ENCODE measurements at places on chromosomes 2 and 18.

DNA sequence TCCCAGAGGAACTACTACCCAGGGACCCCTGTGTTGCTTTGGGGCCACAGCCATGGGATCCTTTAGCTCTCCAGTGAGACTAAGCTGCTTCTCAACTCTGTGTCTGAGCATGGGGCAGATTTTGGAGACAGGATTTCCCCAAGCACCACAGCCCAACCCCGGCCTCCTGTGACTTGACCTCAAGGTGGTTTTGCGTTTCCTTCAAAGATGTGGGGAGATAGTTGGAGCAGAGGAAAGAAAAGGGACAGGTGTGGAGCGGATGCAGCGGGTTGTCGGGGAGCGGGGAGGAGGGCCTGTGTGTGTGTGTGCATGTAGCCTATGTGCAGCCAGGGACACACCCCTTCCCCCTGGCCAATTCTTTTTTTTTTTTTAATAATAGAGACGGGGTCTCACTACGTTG lies 10.2 kb downstream of the ARID5A start:
- no peak for DNase-seq

DNA sequence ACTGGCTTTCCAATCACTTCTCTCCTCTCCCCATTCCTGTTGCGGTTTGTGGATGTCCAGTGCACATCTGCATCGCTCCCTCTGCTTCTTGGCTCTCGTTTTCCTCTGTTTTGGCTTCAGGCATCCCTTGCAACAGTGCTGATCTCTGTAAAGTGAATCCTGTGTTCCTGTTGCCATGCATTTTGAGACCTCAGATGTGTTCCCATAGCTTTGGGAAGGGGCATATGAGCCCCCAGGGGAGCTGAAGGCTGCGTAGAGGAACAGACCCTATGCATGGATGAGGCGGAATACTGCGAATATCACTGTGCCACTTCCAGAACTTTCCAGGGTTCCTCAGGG lies 168.4 kb upstream of the HAAO start:
- no peak for DNase-seq

- no peak for DNase-seq
Measured at GRCh38 chr2:105179469-105180372, 61.8 kb upstream of the GPR45 start.

- no peak for DNase-seq
Measured at GRCh38 chr18:39863916-39864315, 2091.1 kb upstream of the PIK3C3 start.

DNA sequence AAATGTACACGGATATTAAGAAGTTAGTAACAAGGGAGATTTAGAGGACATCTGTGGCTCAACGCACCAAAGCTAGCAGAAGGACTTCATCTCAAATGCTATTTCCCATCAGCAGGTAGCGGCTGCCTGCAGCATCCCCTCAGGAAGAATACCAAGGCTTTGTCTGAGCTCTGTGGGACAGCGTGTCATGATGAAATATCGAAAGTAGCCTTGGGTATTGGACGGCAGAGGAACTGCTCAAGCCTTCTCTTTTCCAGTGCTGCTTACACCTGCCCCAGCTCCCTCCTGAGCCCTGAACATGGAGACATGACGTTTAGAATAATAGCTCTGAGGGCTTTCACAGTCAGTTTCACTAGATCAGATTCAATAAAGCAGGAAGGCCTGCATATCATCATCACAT lies 241.6 kb downstream of the SUCLG1 start:
- no peak for DNase-seq

DNA sequence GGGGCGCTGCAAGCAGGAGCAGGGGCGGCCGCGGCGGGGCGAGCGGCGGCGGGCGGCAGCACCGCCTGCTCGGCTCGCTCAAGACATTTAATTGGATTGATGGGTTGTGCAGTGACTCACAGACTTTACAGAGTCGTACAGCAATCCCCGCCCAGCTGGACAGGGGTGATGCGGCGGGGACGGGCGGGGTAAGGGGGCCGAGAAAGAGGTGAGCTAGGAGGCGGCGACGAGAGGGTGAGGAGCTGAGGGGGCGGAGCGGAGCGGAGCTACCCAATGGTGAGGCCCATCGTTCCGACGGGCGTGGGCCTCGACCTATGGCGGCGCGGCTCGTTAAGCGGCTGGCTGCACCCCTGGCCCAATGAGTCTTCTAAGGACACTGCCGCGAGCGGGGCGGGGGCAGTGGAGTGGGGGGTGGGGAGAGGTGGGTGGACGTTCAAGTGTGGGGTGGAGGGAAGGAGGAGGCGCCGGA lies 97.1 kb upstream of the SERTAD2 start:
- peak; percentile 94 for DNase-seq

- DNase-seq: no peak
Measured at GRCh38 chr2:95185197-95185596, 19.6 kb downstream of the ZNF2 start.

DNA sequence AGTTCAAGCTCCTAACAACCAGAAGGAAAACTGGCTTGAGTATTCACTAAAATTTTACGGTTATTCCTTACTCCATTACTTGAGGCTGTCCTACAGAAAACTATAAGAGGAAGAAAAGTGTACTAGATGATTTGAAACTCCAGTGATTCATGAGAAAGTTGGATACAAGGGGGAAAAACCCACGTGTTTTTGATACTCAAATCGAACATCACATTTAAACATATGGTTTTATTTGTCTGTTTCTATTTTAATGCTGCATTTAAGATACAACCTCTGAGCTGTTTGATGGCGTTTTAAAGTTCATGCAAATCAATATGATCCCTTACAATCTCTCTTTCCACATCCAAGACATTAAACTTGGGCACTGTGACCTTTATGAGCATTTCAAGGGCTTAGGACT lies 125.1 kb upstream of the LMAN1 start:
- no peak for DNase-seq

DNA sequence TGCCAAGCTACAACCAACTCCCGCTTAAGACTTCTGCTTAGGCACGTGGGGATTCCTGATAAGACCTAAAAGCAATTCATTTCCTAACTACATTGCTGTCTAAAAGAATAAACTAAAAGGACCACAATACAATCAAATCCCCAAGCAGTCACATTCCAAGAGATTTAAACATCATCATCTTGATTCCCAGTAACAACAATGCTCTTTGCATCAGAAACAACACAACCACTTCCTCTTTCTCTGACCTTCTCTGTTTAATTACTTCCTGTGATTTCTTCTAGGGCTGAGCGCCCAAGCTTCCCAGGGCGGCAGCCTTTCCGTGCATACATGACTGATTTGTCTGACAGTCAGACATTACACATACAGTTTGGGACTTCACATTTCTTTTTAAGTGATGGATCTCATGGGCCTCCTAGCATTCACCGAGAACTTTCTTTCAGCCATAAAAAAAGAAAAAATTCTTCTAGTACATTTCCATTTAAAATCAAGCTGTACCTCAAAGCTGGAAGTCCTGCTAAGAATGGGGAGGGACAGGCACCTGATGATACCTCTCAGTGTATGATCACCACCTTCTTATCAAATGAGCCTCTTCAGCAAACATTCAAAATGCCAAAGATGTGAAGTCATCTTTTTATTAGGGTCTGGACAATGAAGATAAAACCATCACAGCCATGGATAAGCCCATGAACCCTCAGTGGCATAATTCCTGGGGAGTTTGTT lies 11.5 kb downstream of the SPRED2 start:
- no peak for DNase-seq

DNA sequence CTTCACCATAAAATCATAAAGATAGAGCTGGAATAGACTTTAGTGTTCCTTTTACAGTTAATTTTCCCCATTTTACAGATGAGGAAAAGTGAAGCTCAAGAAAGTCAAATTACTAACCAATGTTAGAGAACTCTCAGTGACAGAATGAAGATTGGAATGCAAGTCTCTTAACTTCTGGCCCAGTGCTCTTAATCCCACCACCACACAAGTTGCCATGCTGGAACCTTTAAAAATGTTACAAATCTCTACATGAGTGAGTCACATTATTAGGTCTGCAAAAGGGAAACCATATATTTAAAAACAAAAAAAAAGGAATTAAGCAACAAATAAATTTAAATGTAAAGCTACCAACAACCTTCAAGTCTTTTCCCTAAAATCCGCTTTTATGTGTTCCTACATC lies 3.5 kb downstream of the NCKAP1 start:
- DNase-seq: no peak

- DNase-seq: no peak
Measured at GRCh38 chr2:219207884-219208740, 1.5 kb downstream of the ZFAND2B start.

DNA sequence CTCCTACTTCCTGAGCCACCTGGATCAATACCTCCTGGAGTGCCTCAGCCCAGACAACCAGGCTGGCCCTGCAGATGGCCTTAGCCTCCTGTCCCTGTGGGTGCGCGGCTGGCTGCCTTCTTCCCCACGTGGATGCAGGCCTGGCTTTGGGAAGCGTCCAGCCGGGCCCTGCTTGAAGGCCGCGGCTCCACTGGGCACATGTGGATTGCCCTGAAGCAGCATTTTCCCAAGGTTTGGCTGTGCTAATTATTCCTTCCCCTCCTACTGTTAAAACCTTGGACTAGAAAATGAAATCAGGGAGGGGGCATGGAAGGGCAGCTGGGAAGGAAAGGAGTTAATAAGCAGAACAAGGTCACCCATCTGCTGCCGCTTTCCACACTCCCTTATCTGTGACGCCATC lies 143.0 kb upstream of the GATA6 start:
- no peak for DNase-seq

GRCh38 chr2:108377815-108378630 lies at the start of gene SULT1C4:
TSS of gene SULT1C4 (plus strand) at chr2:108377954. CDS start at chr2:108378338, 384 bp downstream.
- no peak for DNase-seq

DNA sequence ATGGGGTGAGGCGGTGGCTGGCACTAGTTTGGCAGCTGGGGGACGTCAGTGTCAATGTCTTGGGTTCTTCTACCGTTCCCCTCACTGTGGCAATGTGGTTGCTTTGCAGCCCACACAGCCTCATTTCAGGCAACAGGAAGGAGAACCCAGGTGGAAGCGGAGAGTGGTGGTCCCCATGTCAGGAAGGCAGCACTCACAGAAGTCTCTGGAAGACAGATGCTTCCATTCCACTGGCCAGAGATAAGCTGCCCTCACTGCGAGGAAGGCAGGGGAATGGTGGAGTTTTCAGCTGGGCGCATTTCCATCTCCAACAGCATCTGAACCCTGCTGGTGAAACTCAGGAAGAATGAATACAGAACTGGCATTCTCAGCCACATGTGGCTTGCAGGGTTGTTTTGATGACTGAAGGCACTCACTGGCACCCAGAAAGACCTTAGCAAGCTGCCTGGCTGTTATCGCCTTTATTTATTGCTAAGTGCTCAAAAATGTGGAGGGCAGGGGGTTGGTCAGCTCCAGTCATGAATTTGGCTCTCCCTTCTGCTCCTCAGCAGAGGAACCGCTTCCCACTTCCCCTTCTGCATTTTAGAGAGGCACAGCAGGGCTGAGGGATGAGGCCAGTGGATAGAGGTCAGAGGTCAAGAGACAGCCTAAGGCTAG lies 19.4 kb downstream of the KCNIP3 start:
- no peak for DNase-seq

DNA sequence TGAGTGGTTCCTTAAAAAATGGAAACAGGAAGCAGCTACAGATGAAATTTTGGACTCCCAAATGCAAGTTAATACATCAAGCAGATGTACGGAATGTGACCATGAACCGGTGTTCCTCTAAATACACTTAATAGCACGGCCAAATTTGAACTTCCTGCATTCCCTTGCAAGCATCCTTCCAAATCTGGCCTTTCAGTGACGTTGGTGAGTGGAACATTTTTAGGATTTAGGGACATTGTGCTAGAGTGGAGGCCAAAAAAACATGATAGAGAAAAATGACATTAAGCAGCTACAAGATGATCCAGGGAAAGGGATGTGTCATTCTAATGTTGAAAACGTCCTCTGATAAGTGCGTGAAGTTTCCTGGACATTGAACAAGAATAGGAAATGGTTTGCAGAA lies 62.1 kb downstream of the CTAGE1 start:
- no peak for DNase-seq

DNA sequence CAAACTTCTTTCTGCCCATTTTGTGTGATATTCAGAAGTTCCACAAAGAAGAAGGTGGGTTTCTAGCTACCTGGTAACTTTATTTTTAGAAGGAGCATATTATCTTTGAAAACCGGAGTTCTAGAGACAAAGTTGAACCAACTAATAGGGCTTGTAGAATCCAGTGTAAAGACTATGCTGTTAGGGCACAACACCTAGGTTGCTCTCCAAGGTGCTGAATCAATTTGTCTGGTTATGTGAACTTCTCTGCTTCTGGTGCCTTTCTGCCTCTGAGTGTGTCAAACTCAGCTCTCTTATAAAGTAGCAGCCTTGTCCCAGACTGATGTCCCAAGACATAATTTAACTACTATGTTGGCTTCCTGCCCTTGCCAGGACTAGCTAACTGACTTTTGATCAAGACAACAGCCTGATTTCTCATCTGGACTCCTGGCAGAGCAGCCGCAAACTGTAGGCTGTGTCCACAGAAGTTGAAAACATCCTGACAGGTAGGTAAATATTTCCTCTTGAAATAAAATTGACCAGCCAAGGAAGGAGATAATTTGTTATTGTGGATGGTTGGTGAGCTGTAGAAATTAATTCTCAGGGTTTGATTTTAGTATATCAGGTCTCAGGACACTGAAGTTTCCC lies 119.4 kb downstream of the CYRIA start:
- no peak for DNase-seq

Measured in activated CD4-positive, CD25-positive, alpha-beta regulatory T cell treated with anti-CD3 and anti-CD28 coated beads, Interleukin-2, amount 50 U/mL, for 16 hours (primary cell).